GM04503 (cell line): ENCODE measurements at places on chromosomes 3 and 15.

DNA sequence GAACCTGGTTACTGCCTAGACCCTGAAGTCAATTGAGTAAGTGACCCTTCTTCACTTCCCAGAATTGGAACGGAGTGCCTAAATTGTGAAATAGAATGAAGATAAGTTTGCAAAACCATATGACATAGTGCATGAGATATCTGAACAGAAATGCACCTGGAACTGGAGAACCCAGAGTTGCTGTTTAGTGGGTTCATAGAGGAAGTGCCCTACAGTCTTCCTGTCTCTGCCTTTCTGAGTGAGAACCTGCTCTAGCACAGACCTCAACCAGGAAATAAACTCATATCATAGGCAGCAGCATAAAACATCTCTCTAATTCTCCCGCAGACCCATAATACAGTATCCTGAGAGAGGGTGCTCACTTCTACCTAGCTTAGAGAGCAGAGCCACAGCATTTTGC, 82.9 kb downstream of the EOMES start:
- DNase-seq, result no peak

DNA sequence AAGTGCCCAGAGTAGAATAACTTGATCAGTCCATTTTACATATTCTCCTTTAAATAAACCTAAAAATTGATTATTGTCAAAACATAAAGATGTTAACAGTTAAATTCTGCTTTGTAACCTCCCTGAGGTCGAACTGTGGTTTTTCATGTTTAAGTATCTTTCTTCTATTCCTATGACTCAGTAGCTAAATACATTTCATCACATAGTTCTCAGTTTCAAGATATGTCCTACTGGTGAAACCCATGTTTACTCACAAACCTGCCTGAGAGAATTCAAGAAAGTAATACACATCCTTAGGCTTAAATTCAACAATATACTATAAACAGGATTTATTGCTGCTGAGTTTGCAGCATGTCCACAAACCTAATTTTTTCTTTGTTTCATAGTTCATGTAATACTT, 692.9 kb downstream of the ZPLD1 start:
- no peak for DNase-seq

DNA sequence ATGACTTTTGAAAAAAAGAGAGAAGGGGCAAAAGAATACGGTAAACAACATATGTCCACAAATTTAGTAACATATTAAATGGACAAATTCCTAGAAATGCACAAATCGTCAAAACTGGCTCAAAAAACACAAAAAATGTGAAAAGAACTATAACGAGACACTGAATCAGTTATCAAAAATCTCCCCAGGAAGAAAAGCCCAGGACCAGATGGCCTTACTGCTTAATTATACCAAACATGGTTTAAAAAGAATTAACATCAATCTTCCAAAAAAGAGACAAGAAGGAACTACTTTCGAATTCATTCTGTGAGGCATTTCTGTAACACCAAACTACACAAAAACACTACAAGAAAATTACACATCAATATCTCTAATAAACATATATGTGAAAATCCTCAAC, 117.4 kb downstream of the STAG1 start:
- no peak for DNase-seq

GRCh38 chr3:120475722-120476377, 25.1 kb upstream of the FSTL1 start:
- no peak for DNase-seq

DNA sequence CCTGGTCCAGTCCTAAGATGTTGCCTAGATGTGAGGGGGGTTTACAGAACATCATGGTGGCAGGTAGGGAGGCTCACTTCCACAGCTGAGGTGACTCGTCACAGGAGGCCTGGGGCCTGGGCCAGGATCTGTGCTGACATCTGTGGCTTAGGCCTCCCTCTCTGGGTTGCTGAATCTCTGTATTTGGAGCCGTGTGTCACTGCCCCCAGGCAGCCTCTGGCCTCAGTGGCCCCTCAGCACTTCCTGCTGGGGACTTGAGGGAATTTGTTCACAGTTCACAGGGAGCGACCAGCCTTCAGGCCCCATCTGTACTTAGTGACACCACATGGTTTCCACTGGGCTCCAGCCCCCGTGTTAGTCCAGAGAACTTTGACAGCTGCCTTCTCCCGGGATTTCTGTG, 41.7 kb upstream of the ADAMTSL3 start:
- DNase-seq, result no peak

DNA sequence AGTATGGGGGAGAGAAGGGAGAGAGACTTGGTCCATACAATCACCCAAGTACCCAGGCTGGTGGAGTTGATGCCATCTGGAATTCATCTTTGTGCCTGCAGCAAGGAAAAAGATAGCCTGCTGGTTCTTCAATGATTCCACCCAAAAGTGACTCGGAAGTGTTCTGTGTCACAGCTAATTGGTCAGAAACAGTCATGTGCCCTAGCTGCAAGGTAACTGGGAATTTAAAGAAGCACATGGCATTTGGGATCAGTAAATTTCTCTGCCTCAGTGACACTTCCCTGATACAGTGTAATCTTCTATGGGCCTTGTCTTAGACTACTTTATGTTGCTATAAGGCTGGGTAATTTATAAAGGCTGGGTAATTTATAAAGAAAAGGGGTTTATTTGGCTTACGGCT, 17.5 kb downstream of the TLNRD1 start:
- DNase-seq, result no peak

DNA sequence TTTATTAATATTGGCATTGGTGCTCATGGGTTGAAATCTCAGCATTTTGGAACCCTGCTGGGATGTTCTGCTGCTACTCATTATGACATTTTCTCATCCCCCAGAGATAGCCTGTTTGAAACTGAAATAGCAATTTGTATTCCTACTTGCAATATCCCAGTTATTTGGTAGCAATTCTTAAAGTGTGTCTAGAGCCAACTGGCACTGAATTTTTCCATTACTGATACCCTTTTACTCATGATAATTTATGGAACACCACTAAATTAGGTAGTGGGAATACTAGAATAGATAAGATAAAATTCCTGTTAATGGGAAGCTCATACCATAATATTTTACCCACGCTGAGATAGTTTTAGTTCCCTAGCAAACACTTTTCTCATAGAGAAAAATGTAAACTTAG, 309.3 kb downstream of the SV2B start:
- no peak for DNase-seq

DNA sequence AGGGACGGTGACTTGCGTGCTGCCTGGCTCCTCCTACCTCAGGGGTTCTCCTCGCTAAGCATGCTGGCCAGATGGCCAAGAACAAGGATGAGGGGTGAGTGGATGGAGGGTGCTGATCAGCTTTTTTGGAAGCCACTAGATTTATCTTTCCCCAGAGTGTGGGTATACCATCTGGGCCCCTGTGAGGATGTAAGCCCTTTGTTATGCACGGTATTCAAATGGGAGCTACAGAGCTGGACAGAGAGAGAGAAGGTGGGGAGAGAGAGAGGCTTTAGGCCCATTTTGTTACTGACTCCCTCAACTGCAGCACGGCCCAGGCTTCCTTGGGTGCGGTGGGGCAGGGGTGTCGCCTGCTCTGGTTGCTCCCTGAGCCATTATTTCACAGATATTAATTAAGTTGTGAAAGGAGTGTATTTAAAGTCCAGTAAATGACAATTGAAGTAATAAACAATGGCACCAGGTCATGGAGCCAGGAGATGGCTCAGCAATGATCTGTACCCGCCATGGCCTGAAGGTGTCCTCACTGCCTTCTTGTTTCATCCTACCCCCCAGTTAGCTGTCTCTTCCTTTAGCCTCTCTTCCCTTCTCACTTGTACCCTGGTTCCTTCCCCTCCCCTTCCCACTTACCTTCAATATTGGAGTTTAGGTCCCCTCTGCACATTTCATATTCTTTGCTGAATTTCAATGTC, 158.0 kb downstream of the CLSTN2 start:
- no peak for DNase-seq

DNA sequence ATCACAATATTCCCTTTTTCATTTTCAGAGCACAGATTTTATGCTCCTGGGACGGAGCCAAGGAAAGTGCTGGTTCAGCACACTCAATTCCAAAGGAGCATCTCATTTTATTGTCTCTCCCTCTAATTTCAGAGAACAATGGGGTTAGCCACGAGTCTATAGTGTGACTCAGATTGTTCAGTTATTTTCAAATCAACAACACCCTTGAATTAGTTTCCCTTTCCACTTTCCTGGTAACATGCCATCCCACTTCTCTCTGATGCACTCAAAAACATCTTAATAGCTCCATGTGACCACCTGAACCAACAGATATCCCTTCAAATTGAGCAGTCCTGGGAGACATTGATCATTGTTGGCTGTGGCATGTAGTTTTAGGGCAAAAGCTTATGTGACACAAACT, 389.7 kb upstream of the MDFIC2 start:
- DNase-seq, result no peak

DNA sequence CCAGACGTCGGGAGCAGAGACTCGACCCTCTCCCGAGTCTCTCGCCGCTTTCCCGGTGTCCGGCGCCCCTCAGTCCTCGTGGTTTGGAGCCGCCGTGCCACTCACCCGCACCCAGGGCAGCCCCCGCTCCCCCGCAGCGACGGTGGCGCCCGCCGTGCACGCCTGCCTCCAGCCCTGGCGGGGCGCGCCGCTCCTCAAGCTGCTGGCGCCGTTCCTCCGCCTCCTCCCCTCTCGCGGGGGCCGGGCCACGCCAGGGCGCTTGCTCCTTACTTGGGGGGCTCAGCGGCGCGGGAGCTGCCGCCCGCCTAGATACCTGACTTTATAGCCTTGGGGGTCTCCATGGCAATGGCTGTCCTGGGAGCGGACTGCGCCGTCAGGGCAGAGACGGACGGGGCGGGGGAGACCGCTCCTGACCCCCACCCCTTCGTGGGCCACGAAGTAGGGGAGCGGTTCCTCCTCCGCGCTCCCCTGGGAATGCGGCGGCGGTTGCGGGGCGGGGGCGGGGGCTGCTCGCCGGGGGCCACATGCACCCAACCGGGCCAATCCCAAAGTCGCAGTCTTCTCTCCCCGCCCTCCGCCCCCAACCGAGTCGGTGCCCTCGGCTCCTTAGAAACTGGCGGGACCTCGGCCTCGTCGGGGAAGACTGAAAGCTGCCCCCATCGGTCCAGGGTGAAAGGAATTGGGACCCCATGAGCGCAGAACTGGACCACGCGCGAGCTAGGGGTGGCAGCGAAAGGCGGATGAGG, at the start of gene ANKRD63:
Gene ANKRD63 (minus strand): TSS at position 196 of the 746 bp plus-strand sequence. CDS start 478 bp downstream, outside the sequence.
- no peak for DNase-seq

DNA sequence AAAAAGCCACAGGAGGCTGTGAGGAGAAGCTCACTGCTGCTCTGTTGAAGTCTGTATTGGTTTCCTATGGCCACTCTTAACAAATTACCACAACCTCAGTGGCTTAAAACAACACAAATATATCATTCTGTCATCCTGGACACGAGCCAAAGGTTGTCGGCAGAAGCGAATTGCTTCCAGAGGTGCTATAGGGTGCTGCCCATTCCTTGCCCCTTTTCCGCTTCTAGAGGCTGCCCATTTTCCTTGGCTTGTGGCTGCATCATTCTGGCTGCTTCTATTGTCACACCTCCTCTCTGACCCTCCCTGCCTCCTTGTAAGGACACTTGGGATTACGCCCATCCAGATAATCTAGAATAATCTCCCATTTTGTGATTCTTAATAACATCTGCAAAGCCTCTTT, 6.4 kb upstream of the SACM1L start:
- no peak for DNase-seq

- no peak for DNase-seq
Observed at GRCh38 chr3:10523561-10523960, 18.2 kb upstream of the ATP2B2 start.

- no peak for DNase-seq
Observed at GRCh38 chr3:182909318-182910040, 70.9 kb downstream of the DCUN1D1 start.

GRCh38 chr3:170869239-170869590, 780 bp downstream of the RPL22L1 start:
- no peak for DNase-seq

- DNase-seq, result no peak
Observed at GRCh38 chr15:58593870-58594269, 155.6 kb downstream of the ADAM10 start.

GRCh38 chr3:143810166-143810952, 37.9 kb downstream of the SLC9A9 start:
- DNase-seq, result no peak

GRCh38 chr3:22887664-22888291, 315.3 kb upstream of the UBE2E2 start:
- no peak for DNase-seq

- DNase-seq, result no peak
Observed at GRCh38 chr3:115428841-115429240, 194.5 kb upstream of the GAP43 start.

GRCh38 chr15:68983961-68984481, 30.5 kb upstream of the NOX5 start:
- DNase-seq, result no peak

DNA sequence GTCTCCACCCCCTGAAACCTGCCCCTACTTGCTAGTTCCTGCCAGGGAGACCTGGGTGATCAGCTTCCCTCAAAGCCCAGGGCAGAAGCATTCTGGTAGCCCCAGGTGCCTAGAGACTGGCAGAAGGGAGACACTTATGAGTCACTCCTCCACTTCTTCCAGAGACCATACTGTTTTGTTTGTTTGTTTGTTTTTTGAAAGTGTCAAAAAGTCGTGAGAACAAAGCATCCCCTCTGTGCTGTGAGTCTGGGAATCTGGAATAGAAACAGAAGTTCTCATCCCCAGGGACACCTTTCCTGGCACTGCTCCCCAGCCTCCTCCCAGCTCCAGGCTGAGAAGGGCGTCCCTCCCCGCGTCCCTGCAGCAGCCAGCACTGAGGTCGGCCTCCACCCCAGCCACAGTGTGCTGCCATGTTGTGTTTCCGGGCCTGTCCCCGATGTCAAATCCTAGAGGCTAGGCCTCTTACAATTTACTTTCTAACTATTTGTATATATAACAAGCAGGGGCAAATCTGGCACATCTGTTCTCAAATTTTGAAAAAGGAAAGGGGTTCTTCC, 573.0 kb downstream of the RBMS3 start:
- DNase-seq, result no peak
